Cerebellar nuclear complex (tissue), 1 donor: ENCODE measurements at places on chromosomes 6 and 20.

DNA sequence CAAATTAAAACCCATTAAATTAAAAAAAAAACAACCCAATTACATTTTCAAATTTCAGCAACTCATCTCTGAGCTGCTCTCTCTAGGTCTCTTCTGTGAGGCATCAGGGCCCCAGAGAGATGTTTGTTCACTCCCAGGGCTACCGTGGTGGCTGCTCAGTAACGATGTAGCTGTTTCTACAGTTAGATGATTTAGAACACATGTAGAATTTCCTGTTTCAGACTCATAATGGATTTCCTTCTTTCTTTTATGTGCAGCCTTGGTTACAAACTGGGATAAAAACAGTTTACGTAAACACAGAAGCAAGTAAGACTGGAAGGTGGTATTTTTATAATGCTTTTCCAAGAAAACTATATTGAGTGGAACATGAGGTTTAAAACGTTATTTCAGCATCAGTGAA, 116.1 kb upstream of the CCN2 start:
- no peak for DNase-seq

- no peak for DNase-seq
Measured at GRCh38 chr6:28953039-28953584, 29.3 kb upstream of the TRIM27 start.

GRCh38 chr20:25224941-25225340, 22.9 kb upstream of the PYGB start:
- no peak for DNase-seq

- DNase-seq, result no peak
Measured at GRCh38 chr6:1971612-1972011, 273.8 kb downstream of the GMDS start.

- no peak for DNase-seq
Measured at GRCh38 chr20:6299456-6299855, 176.6 kb upstream of the FERMT1 start.

DNA sequence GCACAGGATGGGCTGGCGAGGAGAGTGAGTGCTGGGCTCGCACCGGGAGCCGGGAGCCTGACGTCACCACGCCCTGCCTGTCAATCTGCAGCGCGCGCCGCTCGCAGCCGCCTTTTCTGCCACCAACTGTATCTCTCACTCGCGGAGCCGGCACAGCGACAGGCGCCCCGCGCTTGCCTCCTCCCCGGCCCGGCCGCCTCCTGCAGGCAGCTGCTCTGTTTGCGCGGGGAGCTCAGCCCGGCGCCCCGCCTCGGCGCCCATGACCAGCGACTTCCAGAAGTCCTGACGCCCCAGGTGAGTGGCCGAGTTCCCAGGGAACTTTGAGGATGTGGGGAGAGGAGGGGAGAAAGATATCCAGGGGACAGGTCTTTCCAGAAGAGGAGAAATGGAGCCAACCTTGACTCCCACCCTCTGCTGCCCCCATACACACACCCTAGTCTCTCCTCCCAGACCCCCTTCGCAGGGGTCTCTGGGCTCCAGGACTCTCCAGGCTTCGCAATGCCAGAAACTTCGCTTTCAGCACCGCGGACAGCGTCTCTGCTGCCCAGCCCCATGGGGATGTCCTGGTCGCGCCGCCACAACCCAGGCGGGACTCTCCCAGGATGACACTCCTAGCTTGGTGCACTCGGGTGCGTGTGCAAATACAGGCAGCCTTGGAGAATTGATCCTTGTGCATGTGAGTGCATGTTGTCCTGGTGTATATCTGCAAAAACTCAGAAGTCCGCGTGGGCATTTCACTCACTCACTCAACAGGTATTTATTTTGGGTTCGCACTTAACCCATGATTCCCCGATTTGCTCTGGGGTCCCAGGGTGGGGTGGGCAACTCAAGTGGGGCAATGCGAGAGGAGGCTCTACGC, at the start of gene GPR6:
GPR6 (plus strand) TSS at position 138 of the 859 bp plus-strand sequence. CDS start 802 bp downstream, outside the sequence.
- DNase-seq, result no peak
